ENCODE measurements at places on chromosomes 7 and 10. TPM values are rescaled to one million over a fixed set of nuclear protein-coding genes. Genes with fewer than 3 reads are reported as not detected.

- no peak for DNase-seq
Observed at GRCh38 chr10:47257396-47258120, 42.4 kb upstream of the GDF10 start.

DNA sequence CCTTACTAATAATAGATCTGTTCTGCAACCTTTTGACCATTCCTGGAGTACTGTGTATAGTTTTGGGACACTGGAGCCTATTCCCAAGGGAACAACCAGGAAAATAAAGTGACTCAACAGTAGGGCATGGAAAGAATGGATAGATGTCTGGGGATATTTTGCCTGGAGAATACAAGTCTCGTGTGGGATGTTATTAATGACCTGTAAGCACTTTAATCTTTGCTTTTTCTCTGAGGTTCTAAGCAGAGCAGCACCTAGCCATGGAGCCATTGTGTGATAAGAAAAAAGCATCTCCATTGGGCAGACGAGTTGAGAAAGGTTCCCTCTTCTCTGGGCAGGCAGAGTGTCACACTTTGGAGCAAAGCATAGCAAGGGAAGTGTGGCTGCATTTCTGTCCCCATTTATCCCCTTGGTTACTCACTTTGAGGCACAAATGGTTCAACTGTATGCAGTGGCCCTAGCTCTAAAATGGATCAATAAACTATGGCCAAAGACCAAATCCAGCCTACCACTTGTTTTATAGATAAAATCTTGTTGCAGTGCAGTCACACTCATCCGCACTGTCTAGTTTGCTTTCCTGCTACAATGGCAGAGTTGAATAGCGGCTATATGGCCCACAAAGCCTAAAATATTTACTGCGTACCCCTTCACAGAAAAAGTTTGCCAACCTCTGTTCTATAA is 21.0 kb upstream of the CCDC71L start:
- no peak for DNase-seq

DNA sequence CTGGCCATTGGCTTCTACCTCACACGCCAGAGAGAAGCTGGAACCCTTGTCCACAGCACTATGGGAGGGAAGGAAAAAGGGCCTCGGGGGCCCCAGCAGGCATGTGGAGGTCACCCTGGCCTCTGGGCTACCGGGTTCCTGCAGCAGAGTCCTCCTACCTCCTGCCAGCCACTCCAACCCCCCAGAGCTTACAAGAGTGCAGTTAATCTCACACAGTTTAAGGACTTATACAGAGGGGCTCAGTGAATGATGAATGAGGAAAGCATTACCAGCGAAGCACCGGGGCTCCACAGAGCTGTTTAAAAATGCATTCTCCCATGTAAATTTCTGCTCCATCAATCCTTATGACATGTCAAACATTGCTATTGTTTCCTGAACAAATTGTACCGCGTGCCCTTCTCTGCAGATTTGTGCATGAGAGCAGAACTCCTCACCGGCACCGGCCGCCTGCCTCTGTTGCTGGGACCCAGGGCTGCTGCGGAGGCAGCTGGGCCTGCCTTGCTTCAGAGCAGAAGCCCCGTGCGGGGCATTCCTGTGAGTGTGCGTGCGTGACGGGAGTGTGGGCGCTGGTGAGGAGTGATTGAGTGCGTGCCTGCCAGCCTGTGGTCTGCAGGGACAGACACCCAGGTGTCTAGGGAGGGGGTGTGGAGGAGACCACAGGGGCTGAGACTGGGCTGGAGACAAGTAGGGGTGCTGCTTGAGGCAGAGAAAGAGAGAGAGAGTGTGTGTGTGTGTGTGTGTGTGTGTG is 52.8 kb downstream of the C10orf105 start:
- no peak for DNase-seq

ADGRA1 gene
- not detected for total RNA-seq

DNA sequence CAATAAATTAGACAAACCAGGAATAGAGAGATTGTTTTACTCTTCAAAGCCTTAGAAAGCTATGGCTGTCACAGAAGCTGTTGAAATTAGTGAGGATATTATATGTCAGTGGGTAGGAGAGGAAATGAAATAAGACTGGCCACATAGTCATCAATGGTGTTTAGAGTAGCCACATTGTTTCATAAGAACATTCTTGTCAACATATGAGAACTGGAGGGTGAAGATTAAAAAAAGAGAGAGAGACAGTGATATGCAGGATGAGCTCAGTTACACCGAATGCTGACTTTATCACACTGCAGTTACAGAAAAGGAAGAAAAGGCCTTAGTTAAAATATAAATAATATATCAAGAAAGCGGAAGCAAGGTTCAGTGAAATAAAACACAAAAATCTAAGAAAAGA is 412.0 kb downstream of the CNTNAP2 start:
- DNase-seq = no peak

GRCh38 chr7:24833549-24833948 is 76.3 kb upstream of the GSDME start:
- DNase-seq = no peak

AGBL3 gene
- total RNA-seq = 0.40 TPM

PRSS37 gene
- total RNA-seq = not detected

ATP6V0E2 gene
- 18.4 TPM for total RNA-seq

GHRHR gene
- not detected for total RNA-seq

DNA sequence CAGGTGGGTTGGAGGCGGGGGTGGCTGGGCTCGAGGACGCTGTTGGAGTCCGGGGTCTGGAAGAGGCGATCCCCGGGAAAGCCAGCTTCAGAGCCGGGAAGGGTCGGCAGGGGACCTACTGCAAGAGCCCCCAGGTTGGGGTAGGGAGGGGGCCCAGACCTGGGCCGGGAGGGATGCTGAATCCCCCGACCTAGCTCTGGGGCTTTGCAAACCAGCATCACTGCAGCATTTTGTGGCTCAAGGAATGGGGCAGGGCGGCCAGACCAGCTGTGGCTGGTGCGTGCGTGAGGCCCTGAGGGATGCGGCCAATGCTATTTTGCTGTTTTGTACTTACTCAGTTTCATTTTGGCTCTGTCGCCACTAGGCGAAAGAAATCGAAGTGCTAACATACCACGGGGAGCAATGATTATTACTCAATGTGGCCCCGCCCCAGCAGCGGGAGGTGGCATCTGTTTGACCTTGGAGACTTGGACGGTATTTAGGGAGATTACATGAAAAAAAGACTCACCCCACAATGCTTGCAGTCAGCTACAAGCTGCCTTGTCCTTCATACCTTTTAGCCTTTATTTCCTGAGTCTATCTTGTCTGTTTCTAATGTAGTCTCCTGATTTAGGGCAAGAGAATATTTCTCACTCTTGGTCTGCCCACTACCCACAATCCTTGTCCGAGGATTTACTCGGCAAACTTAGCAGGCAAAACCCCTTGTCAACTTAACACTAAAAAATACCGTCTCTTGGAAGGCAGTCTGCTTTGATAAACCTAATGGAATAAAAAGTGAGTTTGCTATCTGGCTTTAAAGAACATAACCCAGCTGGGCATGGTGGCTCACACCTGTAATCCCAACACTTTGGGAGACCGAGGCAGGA is 16.2 kb downstream of the HSPB1 start:
- peak; percentile 83 for DNase-seq

CDHR3 gene
- not detected for total RNA-seq

ZCWPW1 gene
- total RNA-seq = 5.1 TPM

ATG9B gene
- not detected for total RNA-seq

GRCh38 chr10:101289541-101289940 is 60.3 kb upstream of the LBX1 start:
- DNase-seq = no peak

PPP1R3C gene
- 16.0 TPM for total RNA-seq

MACROH2A2 gene
- 16.3 TPM for total RNA-seq

CYP3A4 gene
- total RNA-seq = not detected

DNA sequence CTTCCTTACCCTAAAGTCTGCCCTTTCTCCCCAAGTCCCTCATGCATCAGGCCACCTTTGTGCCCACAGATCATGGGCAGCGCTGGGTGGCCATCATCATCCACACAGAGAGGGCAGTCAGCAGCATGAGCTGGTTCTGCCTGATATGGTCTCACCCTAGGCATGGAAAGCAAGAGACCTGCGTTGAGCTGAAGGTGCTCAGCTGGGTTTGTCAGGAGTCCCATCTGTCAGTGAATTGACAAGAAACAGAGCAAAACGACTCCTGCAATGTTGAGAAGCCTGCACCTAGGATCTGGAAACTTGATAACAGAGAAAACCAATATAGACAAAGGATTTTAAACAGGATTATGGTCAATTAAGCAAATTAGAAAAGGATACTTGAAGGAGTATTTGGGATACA is 242.7 kb upstream of the PRSS1 start:
- DNase-seq = no peak

DNA sequence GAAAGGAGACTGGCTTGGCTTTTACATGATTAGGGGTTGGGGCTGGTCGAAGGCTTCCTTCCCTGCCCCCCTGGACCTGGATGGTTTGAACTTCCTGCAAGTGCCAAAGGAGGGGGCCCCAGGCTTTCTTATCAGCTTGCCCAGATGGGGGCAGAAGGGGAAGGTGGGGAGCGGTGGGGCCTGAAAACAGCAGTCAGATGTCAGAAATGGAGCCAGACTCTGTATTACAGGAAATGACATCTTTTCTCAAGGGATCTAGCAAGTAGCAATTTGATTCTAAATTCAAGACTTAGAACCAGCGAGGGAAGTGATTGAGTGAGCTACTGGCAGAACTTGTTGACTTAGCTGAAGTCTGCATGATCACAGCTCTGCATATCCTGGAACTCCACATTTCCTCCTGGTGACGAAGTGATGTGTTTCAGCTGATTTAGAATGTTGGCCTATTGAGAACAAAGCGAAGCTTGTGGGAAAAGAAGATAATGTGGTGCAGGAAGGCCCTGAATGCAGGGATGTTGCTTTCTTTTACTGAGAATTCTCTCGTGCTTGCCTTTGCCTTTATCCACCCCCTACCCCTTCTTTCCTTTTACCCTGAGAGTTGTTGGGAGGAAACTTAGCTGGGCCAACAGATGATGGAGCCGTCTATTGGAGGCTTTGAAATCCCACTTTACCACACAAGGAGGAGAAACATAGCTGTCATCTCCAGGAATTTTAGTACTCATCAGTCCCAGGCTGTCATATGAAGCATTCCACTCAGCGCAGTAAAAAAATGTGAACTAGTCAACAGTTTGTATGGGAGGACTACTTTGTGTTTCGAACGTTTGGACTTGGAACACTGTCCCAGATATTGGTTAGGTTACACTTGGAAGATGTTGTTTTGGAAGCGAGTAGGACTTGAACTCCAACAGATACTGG is 43.2 kb downstream of the CCNY start:
- no peak for DNase-seq

LIPJ gene
- total RNA-seq = not detected

NRCAM gene
- 0.79 TPM for total RNA-seq

MORN4 gene
- total RNA-seq = 7.0 TPM

GRCh38 chr7:138934861-138935260 is 46.3 kb downstream of the KIAA1549 start:
- DNase-seq = peak; percentile 3

GPER1 gene
- 2.2 TPM for total RNA-seq

GRCh38 chr10:62818426-62819011 is 2.4 kb upstream of the EGR2 start:
- no peak for DNase-seq

GRCh38 chr10:103845972-103846371 is 9.4 kb downstream of the SH3PXD2A start:
- no peak for DNase-seq

KCNMA1 gene
- total RNA-seq = 40.8 TPM

GRCh38 chr7:149397470-149398043 is 63.3 kb downstream of the ZNF777 start:
- no peak for DNase-seq

DNA sequence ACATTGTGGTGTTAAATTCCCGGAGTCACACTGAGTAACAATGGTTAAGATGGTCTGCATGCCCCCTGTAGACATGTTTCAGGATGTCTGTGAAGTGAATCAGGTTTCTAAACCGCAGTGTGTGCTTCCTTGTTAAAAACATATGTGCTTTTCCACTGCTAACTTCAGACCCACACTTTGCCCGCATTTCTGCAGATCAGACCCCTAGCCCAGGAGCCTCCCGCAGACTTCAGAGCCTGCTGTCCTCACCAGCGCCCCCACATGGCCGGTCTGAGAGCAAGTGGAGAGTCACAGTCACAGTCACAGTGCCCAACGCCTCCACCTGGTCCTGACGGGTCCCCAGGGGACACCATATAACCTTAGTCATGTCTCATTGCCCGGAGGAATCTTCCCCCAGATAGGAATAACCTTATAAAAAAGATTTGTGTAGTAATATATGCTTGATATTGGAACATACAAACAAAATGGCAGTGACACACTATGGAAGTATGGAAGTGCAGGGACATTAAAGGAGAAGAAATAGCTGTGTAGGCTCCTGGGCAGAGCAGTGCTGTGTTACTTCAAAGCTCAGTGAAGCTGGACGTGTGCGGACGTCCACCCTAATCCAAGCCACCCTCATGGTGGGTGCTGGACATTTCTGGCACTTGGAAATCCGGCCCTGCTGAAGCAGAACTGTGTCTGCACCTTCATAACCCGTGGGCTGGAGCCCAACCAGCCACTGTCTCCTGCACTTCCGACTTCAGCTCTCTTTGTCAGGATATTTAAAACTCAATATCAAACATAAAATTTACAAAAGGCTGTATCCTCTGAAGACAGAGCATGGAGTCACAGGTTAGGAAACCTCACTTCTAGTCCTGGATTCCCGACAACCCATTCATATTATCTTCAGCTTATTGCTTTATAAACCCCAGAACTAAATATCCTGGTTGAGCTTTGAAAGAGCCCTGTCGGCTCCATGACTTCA is 29.0 kb downstream of the GSTO2 start:
- no peak for DNase-seq

FAM131B gene
- total RNA-seq = 0.63 TPM

CYP2E1 gene
- 0.99 TPM for total RNA-seq

DNA sequence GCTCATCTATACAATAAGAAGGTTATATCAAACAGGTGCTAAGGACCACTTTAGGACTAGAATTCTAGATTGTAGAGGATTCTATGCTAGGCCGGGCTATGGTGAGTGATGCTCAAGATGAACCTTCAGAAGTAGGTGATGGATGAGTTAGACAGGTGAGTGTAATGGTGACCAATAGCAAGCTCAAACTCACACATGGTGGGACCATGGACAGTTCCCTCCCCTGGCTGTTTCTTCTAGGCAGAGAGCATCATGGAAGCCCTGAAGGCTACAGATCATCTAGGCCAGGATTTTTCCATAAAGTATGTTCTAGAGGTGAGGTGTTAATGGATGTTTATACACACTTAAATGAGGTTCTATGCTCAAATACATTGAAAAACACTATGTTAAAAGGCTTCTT is 162.2 kb upstream of the WDR11 start:
- no peak for DNase-seq

DNA sequence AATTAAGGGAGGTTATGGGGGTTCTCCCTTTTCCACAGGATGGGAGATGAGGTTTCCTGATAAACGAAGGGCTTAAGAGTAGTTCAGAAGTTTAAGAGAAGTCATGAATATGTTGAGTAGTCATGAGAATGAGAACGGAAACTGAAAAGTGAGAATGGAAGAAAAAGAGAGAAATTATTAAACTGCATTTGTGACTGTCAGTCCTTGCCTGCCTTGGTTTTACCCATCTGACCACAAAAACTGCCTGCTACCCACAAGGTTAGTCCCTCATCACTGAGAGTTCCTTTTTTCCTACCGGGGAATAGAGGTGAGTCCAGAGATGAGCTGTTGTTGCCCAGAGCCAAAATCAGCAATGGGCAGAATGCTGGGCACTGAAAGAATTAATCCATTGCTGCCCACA is 174.1 kb upstream of the BET1 start:
- DNase-seq = no peak

GRCh38 chr10:110646417-110647135 is 2.4 kb downstream of the RBM20 start:
- DNase-seq = no peak
